ENCODE measurements at places on chromosomes 11 and 22.
A peak's percentile ranks its signal among the peaks of the same experiment; 100 is the strongest.

- DNase-seq: no peak
Observed at GRCh38 chr11:35141571-35141971, 2.6 kb downstream of the CD44 start.

DNA sequence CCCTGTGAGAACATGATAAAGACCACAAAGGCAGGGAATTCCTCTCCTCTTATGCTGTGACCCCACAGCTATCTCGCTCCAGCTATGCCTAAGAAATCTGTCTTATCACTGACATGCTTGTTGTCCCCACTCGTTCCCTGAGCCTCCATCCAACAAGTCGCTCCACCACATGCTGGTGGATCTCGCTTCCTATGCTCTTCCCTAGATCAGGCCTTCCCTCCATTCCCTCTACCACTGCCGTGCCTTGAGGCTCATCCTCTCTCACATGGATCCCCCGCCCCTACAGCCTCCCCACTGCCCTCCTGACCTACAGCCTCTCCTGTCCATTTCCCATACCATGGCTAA, 1.4 kb upstream of the DGAT2 start:
- no peak for DNase-seq

DNA sequence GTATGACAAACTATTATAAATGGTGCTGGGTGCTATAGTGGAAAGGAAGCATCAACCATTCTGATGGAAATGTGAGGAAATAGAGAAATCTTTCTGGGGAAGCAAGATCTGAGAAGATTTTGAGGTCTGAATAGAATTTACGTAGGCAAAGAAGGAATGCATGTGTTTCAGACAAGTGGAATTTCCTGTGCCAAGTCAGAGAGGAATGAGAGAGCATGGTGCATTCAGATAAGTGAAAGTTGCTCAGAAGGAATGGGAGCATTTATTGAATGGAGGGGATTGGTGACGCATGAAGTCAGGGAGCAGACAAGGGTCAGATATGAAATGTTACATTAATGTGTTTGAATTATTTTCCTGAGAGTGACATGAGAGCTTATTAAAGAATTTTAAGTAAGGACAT, 725.5 kb downstream of the METTL15 start:
- no peak for DNase-seq

DNA sequence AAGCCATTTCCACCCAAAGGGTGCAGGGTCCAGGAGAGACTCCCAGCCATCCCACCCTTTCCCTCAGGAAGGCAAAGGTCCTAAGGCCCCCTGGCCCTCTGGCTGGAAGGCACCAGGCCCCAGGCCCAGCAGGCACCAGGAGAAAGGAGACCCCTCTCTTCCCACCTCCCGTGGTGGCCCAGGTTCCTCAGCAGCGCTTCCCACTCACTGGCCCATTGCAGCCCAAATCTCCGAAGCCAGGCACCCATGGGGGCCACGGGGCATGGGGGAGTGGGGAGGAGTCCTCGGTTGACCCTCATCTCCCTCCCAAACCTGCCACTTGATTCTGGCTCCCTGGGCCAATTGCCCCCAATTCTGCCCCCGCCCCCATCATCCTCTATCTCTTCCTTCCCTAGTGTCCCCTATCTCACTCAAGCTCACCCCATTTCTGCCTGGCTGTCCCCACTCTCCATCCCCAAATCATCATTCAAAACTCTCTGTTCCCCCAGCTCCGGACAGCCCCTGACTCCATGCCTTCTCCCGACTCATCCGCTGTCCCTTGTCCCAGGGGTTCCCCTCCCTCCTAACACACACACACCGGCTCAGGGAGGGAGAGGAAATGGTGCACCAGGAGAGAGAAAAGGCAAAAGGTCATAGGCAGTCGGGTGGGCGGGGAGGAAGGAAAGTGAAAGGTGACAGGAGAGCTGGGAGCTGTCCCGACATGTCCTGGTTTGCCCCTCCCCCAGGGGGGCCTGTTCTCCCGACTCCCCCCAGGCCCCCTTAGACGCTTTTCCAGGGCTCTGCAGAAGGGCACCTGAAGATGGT, 1.2 kb downstream of the LIF start:
- DNase-seq: no peak

DNA sequence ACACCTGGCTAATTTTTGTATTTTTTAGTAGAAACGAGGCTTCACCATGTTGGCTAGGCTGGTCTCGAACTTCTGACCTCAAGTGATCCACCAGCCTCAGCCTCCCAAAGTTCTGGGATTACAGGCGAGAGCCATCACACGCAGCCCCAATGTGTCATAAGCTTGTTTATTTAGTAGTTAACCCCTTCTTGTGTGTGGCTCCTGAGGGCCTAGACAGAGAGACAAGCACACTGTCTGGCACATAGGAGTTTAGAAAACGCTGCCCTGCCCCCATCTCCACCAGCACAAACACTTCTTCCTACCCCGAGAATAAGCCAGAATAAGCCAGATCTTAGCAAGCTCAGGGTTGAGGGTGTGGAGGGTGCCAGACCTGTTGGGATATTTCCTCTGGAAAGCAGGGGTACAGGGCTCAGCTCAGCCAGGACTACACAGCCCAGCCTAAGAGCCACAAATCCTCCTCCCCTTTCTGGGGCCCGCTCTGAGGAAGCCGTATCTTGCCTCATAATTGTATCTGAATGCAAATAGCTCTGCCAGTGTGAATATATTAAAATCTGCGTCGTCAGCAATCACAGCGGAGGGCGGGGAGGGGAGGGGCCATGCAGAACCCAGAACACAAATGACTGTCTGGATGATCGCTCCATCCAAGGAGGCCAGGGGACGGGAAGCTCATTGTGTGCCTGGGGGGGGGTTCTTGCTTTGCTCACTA, 247.3 kb downstream of the MN1 start:
- DNase-seq: no peak

DNA sequence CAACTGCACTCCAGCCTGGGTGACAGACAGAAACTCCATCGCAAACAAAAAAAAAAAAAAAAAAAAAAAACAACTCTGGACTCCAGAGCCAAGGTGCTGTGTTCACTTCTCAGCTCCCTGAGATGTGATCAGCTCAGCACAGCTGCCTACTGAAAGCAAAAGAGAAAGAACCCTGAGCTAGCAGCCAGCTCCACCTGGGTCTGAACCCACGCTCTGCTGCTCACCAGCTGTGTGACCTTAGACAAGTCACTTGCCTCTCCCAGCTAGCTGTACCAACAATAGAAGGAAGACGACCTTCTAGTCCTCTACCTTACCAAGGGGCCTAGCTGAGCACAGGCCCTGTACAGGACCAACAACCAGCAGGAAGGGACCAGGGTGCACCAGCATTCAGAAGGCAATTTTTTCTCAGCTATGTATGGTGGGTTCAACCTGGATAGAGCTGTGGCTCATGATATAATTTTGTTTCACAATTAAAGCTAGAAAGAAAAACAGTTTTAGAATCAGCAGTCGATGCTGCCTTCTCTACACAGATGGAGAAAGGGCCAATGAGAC, 3.8 kb downstream of the DGCR2 start:
- DNase-seq: no peak

DNA sequence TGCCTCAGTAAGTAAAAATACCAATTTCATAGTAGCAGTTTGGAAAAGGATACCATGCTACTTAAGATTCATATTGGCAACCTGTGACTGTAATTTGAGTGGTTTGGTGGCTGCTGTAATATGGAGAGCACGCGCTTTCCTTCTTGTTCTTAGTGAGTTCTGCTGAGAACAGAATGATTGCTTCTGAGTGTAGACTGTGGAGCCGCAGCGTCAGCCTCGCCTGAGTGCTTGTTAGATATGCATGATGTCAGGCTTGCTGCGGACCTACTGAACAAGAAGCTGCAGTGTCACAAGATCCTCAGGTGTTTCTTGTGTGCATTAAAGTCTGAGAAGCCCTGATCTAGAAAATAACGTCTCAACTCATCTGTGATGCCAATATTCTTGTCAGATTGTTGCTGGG, 143.2 kb downstream of the ARHGAP42 start:
- peak; percentile 33 for DNase-seq

- DNase-seq: no peak
Observed at GRCh38 chr22:29946220-29946619, 63.2 kb downstream of the MTMR3 start.

- no peak for DNase-seq
Observed at GRCh38 chr11:1055990-1056771, 18.5 kb upstream of the MUC2 start.

GRCh38 chr11:134017511-134018430, 51.1 kb upstream of the JAM3 start:
- DNase-seq: no peak

- no peak for DNase-seq
Observed at GRCh38 chr11:25734591-25735211, 597.2 kb upstream of the ANO3 start.

GRCh38 chr22:26968859-26969523, 311.6 kb downstream of the MIAT start:
- DNase-seq: no peak

- no peak for DNase-seq
Observed at GRCh38 chr11:96293598-96294021, 49.4 kb downstream of the MAML2 start.

- no peak for DNase-seq
Observed at GRCh38 chr11:68012843-68013610, 2.9 kb downstream of the ALDH3B1 start.

GRCh38 chr11:106331176-106331575, 253.7 kb downstream of the AASDHPPT start:
- no peak for DNase-seq

DNA sequence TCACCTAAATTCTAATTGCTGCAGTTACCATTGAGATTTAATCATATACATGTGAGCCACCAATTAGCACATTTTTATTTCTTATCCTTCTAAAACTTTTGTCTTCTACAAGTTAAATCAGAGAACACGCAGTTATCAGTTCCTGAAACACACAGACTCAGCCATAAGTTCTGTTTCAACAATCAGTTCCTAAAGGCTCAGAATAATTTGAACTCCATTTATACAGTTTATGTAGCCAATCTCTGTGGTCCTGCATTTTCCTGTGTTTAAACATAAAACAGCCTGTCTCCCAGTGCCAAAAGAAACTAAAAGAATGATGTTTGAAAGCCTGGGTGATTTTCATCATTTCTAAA, 2.9 kb downstream of the PLAAT3 start:
- no peak for DNase-seq

DNA sequence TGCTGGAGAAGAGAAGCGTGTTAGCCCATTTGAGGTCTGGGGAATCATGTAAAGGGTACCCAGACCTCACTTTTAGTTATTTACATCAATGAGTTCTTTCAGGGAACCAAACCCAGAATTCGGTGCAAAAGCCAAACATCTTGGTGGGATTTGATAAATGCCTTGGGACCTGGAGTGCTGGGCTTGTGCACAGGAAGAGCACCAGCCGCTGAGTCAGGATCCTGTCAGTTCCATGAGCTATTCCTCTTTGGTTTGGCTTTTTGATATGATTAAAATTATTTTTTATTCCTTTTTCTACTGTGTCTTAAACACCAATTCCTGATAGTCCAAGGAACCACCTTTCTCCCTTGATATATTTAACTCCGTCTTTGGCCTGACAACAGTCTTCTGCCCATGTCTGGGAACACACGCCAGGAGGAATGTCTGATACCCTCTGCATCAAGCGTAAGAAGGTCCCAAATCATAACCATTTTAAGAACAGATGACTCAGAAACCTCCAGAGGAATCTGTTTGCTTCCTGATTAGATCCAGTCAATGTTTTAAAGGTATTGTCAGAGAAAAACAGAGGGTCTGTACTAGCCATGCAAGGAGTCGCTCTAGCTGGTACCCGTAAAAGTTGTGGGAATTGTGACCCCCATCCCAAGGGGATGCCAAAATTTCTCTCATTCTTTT, 65.2 kb downstream of the ALX4 start:
- DNase-seq: no peak

DNA sequence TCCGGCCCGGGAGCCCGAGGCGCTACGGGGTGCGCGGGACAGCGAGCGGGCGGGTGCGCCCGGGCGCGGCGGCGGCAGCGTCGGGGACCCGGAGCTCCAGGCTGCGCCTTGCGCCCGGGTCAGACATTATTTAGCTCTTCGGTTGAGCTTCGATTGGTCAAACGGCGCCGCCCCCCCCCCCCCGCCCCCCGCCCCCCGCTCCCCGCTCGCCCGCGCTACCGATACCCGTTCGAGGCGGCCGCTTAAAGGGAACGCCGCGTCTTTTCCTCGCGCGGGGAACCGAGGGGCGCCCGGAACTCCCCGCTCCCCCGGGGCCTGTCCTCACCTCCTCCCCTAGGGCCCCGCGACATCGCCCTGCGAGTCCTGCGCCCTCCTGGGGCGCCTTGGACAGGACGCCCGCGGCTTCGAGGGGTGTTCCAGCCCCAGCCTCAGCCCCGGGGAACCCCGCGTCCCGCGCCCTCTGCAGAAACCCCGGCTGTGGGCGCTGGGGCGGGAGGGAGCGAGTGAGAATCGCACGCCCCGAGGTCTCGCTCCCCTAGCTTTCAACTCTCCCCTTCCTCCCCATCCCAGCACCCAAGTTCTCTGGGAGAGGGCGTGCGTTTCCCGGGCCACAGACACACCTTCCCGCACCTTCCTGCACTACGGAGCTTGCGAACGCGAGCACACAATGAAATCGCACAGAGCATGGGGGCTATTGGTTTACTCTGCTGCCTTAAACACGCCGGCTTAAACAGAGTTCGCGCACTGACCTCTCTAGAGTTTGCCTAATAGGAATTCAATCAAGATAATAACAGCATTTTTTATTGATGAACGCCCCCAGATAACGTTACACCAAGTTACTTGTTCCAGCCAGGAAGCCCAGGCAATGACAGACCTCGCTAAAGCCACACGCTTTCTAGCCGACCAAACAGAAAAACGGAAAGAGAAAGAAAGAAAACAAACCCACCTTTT, at the start of gene BDNF:
BDNF (minus strand) TSS at position 105 of the 951 bp plus-strand sequence. CDS start 41,891 bp downstream, outside the sequence.
- DNase-seq: no peak

- DNase-seq: peak; percentile 63
Observed at GRCh38 chr11:86955361-86956120, at the start of gene FZD4. Gene FZD4, minus strand, starts transcription at chr11:86955395. Its CDS starts 310 bp downstream, at chr11:86955085.

DNA sequence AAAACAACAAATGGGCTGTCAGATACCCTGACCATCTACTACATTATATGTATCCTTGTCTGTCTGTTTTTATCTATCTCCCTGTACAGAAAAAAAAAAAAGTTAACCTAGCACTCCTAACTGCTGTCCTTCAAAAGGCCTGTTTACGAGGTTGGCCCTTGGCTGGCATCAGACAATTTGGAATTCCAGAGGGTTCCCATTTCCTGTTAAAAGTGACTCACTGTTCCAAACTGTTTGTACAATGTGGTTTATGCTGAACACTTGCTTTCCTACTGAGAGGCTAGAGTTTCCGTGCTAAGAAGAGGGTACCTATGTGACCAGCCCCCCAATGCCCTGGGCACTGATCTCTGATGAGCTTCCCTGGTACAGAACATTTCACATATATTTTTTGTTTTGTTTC, 65.9 kb upstream of the HMGXB4 start:
- DNase-seq: no peak

GRCh38 chr11:64887234-64887756, 8.9 kb upstream of the EHD1 start:
- no peak for DNase-seq

DNA sequence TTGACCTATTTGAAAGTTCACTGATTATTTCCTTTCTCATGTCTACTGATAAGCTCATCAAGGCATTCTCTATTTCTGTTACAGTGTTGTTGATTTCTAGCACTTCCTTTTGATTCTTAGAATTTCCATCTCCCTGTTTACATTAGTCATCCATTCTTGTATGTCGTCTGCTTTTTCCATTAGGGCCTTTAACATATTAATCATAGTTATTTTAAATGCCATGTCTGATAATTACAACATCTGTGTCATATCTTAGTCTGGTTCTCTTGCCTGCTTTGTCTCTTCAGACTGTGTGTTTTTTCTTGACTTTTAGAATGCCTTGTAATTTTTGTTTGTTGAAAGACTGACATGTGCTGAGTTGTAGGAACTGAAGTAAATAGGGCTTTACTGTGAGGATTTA, 602.1 kb downstream of the SOX6 start:
- no peak for DNase-seq
